ENCODE measurements at places on chromosomes 2 and 18. TPM values are rescaled to one million over a fixed set of nuclear protein-coding genes. Genes with fewer than 3 reads are reported as not detected.

The MAP3K19 gene
- not detected for total RNA-seq

The FBLN7 gene
- 1.7 TPM for total RNA-seq

The PIEZO2 gene
- 4.1 TPM for total RNA-seq

The MRPS5 gene
- total RNA-seq, result 31.1 TPM

DNA sequence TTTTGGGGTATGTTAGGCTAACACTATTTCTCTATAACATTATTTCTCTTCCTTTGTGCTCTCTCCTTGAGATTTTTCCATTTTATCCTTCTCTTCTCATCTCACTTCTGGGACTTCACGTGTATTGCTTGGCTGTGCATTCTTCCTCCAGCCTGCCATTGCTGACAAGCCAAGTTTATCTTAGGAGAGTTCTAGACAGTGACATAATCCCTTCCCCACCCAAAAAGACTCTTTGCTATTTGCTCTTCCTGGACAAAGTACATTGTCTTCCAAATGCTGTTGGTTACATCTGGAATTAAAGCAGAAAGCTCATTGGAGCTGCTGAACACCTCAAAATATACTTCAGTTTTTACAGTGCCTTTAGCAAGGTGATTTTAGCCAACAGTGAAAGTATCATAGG is 8.9 kb downstream of the TSPYL6 start:
- DNase-seq, result no peak

DNA sequence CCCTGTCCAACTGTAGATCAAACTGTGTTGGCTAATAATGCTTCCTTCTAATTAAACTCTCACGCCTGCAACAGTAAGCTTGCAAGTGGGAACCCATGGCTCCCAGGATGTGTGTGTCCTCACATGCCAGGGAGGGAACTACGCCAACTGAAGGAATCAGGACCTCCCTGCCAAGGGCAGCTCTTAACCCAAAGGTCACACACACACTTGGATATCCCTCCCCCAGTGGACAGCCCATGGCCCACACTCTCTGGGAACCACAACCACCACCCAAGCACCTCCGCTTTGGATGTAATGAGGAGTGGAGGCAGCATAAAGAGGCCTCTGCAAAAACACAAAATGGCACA is 102.1 kb downstream of the CRACDL start:
- no peak for DNase-seq

DNA sequence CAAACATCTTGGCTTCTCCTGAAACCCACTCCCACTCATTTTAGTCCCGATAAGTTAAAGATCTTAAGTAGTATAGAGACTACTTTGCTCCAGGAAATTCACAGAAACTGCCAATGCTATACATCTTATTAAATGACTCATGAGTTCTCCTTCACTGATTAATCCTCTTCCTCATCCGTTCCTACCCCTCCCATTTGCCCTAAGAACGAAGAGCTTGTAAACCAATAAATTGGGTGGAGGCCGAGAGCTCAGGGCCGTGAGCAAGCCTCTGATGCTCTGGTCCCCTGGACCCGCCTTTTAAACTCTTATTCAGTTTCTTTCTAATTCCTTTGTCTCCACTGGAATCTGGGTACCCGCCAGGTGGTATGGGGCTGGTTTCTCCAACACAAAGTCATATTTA is 68.6 kb downstream of the METTL8 start:
- no peak for DNase-seq

GRCh38 chr18:70181015-70181414 is 24.5 kb downstream of the RTTN start:
- no peak for DNase-seq

Data from esophagus muscularis mucosa (tissue), 4 donors.